Central memory CD4-positive, alpha-beta T cell (primary cell): ENCODE measurements at places on chromosomes 4 and X.

DNA sequence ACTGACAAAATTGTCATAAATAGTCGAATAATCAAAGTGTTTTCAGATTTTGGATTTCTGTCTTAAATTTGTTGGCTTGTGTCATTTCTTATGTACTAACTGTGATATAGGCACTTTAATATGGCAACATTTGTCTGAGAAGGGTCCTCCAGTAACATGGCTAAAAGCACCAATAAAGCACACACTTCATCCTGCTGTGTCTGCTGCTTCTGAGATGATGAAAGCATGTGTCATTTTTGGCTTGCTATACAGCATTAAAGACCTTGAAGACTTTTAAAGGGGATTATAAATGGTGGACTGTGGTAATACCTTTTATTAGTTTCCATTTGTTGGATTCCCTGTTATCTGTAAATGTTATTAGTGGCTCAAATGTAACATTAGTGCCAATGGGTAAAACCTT lies 551.8 kb upstream of the GRID2 start:
- no peak for DNase-seq

GRCh38 chr4:182236186-182236585 lies 7.0 kb upstream of the TENM3 start:
- no peak for DNase-seq

DNA sequence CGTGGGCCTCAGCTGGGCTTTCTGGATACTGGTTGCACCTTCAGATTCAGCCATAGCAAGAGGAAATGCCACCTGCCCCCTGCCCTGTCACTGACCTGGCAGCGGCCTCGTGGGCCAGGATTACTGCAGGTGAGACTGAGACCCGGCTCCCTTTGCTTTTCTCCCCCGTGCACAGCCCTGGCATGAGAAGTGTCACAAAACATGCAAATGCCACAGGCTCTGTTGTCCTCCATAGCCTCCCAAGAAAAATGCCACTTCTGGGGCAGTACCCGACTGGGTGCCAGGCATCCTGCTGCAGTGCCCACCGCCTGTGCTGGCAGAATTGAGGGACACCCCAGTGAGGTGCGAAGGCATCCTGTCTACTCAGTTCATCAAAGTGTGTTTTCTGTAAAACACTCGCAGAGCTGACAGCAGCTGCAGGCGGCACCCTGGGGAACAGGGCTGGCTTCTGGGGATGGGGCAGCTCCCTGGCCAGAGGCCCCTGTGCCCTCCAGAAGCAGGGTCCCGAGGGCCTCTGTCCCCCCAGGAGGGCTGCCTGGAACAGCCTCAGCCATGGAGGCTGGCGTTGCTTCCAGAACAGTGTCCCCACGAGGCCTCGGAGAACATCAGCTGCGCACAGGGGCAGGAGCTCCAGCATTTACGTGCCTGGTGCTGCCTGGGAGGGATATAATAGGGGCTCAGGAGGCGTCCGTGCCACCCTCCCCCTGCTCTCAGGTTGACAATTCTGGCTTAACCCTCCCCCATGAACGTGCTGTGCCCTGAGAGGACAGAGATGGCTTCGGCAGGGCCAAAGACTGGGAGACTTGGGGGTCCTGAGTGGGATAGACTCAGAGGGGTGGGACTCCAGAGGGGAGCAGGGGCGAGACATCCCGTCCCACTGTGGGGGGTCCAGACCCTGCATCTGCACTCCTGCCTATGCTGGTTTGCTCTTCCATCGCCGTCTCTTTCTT lies 99.5 kb upstream of the NKX1-1 start:
- DNase-seq: no peak

- no peak for DNase-seq
Measured at GRCh38 chr4:164572877-164573279, 181.1 kb upstream of the SMIM31 start.

DNA sequence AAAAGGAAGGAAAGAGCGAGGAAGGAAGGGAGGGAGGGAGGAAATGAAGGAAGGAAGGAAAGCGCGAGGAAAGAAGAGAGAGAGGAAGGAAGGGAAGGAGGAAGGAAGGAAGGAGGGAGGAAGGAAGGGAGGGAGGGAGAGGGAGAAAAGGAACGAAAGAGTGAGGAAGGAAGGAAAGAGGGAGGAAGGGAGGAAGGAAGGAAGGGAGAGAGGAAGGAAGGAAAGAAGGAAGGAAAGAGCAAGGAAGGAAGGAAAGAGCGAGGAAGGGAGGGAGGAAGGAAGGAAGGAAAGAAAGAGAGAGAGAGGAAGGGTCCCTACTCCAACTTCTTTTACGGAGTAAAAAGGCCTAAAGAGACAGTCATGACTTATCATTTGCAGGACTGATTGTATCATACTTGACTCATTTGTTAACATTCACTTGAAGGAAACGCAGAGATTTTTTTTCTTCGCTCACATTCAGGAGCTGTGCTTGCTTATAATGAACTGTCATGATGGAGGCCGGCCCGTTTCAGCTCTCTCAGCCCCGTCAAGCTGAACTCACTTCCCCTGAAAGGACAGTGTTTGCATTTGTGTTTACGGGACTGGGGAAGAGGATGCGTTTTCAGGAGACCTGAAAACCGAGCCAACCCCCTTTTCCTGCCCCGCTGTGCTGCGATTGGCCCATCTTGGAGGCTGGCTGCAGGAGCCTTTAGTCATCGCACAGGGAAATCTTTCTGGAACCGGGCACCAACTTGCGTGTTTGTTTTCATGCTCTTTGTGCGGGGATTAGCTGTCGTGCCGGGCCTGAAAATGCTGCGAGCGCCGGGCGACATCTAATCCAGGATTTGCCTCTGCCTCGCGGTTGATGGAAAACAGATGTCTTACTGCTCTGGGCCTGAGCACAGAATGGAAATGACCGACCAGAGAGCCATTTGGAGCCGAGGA lies 17.8 kb downstream of the TRIM2 start:
- DNase-seq: peak; percentile 40

- DNase-seq: no peak
Measured at GRCh38 chrX:53483838-53484405, 49.8 kb upstream of the HSD17B10 start.

GRCh38 chr4:1747603-1747967 lies 26.3 kb downstream of the TACC3 start:
- DNase-seq: no peak

GRCh38 chr4:16969696-16970135 lies 71.3 kb upstream of the LDB2 start:
- DNase-seq: no peak

- no peak for DNase-seq
Measured at GRCh38 chrX:103674531-103675454, 11.7 kb downstream of the MORF4L2 start.

DNA sequence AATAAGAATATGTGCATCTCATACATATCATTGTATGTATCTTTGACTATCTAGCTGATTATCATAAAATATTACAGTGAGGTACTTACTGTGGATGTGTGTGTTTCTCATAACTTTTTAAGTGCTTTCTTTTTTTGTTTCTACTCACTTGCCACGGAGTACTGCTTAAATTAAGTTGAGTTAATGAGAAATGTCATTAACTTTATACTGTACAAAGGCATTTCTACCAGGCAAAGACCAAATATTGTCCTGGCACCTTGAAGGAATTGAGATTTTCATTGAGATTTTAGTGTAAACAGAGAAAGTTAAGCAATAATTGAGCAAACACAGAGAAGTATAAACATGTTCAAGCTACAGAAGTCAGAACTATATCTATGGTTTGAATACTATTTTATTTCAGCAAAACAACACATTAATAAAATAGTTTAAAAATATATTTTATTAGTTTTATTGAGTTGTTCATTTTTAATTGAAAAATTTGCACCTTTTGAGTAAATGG lies 1750.0 kb downstream of the PCDH7 start:
- DNase-seq: no peak

DNA sequence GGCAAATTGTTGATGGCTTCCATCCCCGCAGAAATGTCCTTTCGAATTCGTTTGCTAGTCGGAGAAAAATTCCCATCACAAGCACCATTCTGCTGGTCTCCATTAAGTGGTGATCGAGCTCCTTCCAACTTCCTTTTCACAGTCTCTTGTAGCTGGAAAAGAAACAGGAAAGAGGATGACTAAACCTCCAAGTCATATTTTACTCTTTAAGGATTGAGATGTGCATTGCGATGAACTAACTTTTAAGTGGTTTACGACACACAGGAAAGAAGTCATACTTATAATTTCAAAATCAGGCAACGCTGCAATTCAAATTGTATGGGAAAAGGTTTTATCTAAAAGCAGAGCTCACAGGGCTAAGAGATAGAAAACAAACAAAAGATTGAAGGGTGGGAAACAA lies 225.2 kb downstream of the MGST2 start:
- DNase-seq: no peak

DNA sequence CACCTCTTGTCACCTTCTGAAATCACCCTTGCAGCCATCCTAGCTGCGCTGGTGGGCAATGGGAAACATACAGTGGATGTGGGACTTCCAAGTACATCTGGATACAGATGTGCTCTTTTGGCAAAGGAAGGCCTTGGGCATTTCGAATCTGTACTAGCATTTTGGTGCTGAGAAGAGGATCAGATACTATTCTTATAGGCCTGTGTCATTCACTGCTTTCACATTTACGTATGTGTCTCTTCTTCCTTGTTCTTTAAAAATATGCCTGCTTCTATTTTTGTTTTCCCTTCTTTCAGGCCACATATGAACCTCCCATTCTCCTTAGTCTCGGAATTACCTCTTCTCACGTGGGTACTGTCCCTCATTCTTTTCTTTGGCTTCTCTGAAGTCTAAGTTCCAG lies 53.1 kb downstream of the EFNB1 start:
- DNase-seq: no peak

DNA sequence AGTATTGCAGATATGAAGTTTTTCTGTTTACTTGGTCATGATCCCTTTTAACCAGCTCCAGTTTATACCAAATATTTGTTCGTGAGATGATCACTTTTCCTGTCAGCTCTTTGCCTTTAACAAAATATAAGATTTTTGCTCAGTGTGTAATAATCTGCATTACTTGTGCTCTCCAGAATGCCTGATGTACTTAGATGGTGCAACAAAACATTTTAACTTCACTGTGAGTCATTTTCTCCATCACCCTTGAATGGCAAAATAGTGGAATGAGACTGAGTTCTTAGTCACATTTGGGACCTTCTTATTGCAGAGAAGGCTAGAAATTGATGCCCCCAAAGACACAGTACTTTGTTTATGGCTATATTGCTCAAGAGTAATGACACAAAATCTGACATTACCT lies 252.0 kb downstream of the FRMPD4 start:
- no peak for DNase-seq

DNA sequence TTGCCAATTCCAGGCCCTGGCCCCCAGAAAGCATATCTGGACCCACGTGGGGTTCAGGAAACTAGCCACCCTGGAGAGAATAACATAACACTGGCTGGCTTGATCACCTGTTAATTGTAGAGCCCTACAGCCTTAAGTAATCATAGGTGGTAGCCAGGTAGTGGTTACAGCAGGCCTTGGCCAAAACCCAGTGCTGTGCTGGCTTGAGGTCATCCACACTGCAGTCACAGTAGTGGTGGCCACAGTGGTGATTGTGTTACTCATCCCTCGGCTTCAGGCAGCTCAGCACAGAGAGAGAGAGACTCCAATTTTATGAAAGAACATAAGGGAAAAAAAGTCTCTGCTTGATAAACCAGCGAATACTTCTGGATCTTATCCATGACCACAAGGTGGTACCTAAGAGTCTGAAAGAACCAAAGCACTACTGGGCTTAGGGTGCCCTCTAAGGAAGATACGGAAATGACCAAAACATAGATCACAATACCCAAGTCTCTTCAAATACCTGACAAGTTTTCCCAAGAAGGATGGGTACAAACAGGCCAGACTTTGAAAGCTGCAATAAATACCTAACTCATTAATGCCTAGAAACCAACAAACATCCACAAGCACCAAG lies 46.6 kb upstream of the CDX4 start:
- no peak for DNase-seq

DNA sequence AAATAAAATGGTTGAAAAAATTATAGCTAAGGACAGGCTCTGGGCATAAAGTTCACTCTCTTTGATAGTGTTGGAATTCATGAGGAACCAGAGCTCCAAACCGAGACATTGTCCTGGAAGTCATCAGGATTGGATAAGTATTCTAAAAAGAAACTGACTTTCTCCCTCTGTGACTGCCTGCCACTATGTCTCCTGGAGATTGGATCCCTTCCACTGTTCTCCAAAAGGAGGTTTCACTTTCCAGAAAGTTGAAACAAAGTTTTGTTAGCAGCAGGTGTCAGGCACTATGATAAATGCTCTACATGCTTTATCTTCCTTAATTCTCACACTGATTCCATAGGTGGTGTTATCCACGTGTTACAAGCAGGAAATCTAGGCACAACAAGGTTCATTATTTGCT lies 16.8 kb downstream of the BANK1 start:
- no peak for DNase-seq

GRCh38 chr4:53780736-53781400 lies 189.6 kb upstream of the LNX1 start:
- no peak for DNase-seq

DNA sequence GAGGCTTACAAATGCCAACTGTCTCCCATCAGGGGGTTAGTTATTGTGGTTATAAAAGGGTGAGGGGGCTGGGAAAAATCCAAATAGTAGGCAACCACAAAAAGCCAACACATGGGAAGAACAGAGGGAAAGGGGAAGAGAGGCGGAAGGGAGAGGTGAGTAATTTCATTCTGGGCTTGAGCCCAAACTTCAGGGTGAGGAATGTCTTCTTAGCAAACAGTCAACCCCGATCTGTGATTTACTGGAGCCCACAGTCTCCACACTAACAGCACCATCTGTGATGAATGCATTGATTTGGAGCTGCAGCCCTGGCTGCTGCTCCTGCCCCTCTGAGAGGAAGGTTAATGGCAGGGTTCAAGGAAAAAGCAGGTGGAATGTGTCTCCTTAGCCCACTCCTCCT lies 162.2 kb upstream of the GPR101 start:
- no peak for DNase-seq

- DNase-seq: no peak
Measured at GRCh38 chr4:4712800-4713528, 146.5 kb upstream of the MSX1 start.

DNA sequence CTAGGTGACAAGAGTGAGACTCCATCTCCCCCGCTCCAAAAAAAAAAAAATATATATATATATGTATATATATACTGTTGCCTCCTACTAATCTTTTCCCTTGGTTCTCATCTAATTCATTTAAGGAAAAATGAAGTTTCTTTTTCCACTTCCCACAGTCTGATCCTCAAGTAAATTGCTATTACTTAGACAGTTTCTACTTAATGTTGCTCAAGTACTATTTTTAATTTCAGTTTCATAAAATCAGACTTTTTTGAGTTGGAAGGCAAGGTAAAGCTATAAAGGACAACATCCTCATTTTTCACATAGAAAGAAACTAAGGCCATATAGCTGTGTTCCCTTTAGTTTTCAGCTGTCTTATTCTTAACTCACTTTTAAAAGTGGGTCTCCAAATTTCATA lies 5.8 kb downstream of the RXFP1 start:
- no peak for DNase-seq

GRCh38 chr4:138452826-138453225 lies 210.7 kb upstream of the SLC7A11 start:
- no peak for DNase-seq

- no peak for DNase-seq
Measured at GRCh38 chr4:128847082-128847724, 37.7 kb downstream of the JADE1 start.

DNA sequence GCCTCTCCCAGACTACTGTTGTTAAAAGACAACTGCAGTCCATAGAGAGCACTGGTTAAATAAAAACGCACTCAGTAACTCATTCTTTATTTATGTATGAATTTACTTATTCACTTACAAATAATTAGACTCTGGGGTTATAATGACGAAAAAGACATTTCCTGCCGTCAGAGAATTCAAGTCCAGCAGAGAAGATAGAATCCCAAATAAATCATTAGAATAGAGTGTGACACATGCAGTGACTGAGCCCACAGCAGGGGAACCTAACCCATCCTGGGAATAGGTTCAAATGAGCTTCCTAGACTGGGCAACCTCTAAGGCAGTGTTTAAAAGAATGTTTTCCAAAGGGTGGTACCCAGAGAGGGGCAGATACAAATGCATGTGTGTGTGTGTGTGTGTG lies 53.9 kb downstream of the FGFBP1 start:
- DNase-seq: no peak
